Uterus (tissue), 4 donors: ENCODE measurements at places on chromosomes 16 and 17.

DNA sequence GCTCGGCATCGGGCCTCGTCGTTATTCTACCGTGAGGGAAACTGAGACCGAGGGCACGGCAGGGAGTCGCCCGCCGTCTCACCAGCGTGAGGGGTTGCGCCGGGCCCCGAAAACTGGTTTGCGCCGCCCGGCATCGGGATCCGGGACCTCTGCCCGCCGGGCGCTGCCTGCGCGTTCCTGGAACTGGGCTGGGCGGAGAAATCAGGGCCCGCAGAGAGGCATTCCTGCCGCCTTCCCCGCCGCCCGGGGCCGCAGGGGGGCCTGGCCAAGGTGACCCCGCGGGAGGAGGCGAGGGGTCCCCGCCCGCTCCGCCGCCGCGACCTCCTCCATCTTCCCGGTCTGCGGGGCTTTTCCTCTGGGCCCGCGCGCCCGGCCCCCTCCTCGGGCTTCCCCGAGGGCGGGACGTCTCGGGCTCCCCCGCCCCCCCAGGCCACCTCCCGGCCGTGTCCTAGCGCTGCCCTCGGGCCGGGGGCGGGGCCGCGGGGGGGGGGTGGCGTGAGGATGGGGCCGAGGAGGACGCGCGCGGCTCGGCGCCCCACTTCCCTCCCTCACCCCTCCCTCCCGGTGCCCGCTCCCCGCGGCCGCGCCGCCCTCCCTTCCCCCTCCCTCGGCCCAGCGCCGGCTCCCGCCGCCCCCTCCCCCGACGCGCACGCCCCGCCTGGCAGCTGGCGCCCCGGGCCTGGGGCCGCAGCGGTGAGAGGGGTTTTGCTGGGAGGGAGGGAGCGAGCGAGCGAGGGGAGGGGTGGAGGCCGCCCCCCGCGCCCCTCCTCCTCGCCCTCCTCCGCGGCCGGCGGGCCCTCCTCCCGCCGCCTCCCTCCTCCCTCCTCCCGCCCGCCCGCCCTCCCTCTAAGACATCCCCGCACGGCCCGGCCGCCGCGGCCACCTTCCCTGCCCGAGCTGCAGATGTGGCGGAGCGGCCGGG, at the start of gene GLIS2:
Gene GLIS2, plus strand, starts transcription at position 882 of the 922 bp plus-strand sequence. CDS start 16,214 bp downstream, outside the sequence.
- peak; percentile 82 for DNase-seq

- no peak for DNase-seq
Observed at GRCh38 chr17:5536866-5537650, 47.3 kb downstream of the NLRP1 start.

- no peak for DNase-seq
Observed at GRCh38 chr17:70872103-70872502, 702.8 kb downstream of the KCNJ2 start.

DNA sequence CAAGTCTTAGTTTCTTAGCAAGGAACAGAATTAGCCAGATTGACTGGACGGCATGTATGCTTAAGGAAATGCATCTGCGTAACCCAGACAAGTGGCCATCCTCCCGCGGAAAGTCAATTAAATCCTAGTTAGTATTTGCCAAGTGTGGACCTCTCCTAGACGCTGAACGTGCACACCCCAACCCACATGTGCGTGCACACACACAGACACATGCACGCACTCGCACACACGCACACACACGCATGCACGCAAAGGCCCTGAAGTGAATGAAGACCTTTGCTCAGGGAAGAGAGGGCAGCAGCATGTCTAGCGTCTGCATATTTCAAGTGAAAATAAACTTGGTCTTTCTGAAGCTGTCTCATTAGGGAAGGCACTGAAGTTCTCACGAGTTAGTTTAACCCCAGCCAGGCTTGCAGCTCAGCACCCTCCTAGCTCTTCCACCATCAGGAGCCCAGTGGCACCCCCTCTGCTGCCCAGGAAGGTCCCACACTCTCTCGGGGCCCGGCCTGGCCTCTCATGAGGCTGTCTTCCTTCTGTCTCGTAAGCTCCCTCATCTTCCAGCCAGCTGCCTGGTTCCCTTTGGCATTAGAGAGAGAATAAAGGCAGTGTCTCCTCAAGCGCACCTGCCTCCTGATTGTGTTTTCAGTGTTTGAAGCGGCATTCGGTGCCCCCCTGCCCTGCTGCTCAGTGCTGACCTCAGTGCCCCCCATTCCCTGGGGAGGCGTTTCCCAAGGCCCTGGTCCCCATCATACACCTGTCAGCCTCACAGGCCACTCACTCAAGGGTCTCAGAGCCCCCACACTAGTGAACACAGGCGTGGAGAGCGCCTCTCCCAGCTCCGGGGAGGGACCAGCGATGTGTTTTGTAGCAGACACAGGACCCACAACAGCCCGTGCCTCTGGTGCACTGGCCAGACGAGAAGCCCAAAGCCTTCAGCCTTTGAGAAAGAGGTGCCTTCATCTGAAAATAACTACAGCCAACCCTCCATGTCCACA, 52.2 kb upstream of the CHMP6 start:
- DNase-seq = peak; percentile 12

DNA sequence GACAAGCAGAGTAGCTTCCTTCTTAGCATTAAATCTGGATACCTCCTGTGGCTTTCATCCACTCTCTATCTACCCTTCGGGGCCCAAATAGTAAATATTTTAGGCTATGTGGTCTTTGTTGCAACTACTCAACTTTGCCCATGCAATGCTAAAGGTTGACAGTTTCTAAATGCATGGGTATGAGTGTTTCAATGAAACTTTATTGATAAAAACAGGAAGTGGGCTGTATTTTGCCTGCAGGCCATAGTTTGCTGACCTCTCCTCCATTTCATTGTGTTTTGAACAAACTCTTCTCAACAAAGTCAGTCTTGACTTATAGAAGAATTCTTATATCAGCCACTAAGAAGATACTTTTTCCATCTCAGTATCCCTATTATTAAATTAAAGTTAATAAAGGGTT, 34.1 kb downstream of the ACSM2A start:
- DNase-seq = no peak

DNA sequence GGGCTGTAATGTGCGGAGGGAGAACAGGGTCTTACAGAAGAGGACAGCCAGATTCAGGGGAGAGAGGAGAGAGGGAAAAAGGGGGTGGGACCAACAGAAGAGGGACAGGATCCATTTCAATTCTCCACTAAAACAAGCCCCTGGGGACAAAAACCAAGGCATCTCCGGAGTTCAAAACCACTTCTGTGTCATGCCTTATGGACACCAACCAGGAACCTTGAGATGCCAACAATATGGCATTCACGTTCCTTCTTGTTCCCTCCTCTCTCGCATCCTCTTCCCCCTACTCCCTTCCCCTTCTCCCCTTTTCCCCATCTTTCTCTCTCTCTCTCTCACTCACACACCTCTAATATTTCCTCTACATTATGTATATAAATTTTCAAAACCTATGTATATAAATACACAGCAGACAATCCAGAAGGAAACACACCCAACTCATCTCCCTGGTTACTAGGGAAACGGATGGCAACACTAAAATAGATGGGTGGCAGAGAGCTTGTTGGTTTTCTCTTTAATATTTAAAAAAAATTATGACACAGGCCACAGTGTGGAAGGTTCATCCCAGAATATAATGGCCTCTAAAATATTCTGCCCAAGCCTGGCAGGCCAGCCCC, 123.1 kb downstream of the SLC39A11 start:
- no peak for DNase-seq

- DNase-seq = peak; percentile 64
Observed at GRCh38 chr17:45052052-45052772, 780 bp upstream of the DCAKD start.

DNA sequence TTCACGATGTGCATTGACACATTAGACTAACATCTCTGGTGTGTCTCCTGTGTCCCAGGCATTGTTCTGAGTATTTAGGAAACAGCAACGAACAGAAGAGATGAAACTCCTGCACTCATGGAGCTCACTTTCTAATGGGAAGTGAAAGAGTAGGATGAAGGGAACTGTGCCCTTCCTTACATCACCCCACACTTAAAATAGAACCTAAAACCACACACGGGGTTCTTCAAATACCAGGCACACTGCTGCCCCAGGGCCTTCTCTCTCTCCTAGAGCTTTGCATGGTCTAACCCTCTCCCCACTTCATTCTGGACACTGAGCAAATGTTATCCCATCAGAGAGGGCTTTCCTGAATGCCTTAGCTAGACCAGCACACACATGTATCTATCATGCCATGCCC, 33.7 kb downstream of the TRIM25 start:
- no peak for DNase-seq

DNA sequence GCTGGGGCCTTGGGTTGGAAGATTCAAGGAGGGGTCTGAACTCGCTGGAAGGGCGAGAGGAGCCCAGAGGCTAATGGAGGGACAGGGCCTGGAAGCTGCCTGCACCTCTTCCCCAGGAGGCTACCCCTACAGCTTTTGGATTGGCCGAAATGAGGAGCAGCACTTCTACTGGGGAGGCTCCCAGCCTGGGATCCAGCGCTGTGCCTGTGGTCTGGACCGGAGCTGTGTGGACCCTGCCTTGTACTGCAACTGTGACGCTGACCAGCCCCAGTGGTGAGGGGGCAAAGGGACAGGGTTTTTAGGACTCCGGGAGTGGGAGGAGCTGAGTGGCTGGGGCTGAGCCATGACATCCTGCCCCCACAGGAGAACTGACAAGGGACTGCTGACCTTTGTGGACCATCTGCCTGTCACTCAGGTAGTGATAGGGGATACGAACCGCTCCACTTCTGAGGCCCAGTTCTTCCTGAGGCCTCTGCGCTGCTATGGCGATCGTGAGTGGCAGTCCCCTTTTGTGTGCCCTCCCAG, 8.8 kb downstream of the CNTNAP1 start:
- DNase-seq = no peak

DNA sequence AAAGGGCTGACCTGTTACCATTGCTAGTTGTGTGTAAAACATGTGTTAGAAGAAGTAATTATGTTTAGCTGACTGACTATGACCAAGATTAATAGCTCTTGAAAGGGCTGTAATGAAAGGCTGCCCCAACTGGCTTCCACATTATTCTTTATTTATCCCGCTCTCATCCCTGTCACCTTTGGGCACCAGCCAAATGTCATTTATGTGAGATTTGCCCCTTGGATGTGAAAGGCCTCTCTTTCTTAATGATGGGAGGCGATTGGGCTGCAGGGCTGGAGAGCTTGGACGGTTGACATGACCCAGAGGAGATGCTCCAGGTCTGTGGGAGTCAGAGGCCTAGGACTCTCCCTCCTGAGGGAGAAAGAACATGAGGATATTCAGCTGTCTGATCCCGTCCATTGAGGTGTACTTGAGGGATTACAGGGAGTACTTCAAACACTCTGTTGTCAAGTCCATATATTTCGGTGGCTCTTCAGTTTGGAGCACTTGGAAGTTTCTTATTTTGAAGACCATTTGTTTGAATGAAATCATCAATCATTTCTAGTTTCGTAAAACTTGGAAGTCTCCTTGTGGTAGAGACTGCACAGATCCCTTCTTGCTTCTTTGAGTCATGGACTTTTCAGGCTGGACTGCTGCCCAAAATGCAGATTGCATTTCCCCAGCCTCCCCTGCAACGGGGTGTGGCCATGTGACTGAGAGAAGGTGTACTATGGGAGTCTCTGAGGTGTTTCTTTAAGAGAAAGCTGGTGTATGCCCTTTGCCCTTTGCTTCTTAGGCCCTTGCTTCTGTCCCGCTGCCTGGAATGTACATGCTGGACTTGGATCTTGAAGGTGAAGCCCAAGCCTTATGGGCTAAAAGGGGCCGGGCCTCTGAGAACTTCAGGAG, 51.3 kb downstream of the FTO start:
- DNase-seq = peak; percentile 86

- DNase-seq = no peak
Observed at GRCh38 chr16:66131895-66132294, 234.6 kb upstream of the CDH5 start.

DNA sequence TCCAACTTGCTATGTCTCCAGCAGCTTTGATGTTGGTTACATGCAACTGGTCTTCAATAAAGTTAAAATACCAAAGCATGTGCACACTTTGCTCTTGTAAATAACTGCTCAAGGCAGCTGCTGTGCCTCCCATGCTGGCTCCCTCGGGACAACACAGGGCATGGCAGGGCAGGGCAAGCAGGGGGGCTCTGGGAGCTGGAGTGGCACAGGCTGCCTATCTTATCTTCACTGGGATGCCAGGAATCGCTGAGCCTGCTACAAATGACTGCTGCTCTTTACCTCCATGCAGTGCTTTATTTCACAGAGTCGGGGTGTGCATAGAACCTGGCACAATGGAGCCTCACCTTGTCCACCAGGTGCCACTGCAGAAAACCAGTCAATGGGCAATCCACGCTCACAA, 21.8 kb downstream of the PEMT start:
- DNase-seq = no peak

DNA sequence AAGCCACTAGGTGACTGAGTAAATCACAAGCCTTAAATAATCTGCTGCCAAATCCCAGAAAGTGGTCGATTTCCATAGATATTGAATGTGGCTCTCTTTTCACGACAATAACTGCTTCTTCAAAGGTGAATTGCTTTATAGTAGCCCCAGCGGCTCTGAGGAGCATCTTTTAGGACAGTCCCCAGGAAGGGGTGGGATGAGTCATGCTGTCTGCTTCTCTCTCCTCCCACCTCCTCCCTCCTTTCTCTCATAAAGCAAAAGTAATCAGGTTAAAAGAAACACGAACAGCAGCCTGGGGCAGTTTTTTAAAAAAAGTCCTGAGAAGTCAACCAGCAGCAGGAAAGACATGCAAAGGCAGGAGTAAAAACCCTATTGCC, 1.8 kb downstream of the KIAA0513 start:
- DNase-seq = peak; percentile 39

- DNase-seq = no peak
Observed at GRCh38 chr16:4477966-4478365, 1.8 kb downstream of the HMOX2 start.

- no peak for DNase-seq
Observed at GRCh38 chr16:68969338-68969737, 126.0 kb downstream of the TANGO6 start.

GRCh38 chr16:60204181-60204580, 1470.1 kb upstream of the GOT2 start:
- DNase-seq = no peak

- DNase-seq = no peak
Observed at GRCh38 chr16:83804366-83804765, 3.4 kb upstream of the HSBP1 start.

GRCh38 chr16:30075503-30076275, at the start of gene PPP4C:
PPP4C (plus strand) TSS chr16:30075994; CDS start chr16:30076378, 384 bp downstream.
- DNase-seq = peak; percentile 90

DNA sequence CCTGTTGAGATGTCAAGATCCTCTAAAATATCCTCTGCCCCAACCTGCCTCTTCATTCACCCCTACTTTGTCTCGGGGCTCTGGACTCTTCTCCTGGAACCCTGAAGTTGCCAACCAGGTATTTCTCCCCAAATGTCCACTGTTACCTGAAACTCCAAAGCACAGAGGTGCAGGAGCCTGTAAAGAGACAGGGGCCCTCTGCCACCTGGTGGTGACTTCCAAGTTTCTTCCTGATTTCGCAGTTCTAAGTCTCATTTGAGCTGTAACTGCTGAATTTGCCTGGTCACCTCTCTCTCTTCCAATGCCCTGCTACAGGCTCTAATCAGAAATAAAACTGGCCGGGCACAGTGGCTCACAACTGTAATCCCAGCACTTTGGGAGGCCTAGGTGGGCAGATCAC, 77.1 kb upstream of the RCVRN start:
- no peak for DNase-seq
